Panc1 (cell line): ENCODE measurements at places on chromosomes 4 and X. TPM values are rescaled to one million over a fixed set of nuclear protein-coding genes. Genes with fewer than 3 reads are reported as not detected.

The TCEAL7 gene
- not detected for total RNA-seq

The GAGE1 gene
- total RNA-seq, result not detected

The DOK7 gene
- total RNA-seq, result 2.4 TPM

The RBM41 gene
- 15.1 TPM for total RNA-seq

The PGAM4 gene
- total RNA-seq, result not detected

The MYL5 gene
- 12.0 TPM for total RNA-seq

The ZNF157 gene
- total RNA-seq, result not detected

The BRCC3 gene
- 37.4 TPM for total RNA-seq

The CXCL5 gene
- 0.10 TPM for total RNA-seq

The CTSO gene
- total RNA-seq, result 3.3 TPM

The HSPA4L gene
- 21.5 TPM for total RNA-seq

The VBP1 gene
- 126 TPM for total RNA-seq

- no peak overlapping the region for H3K4me3 ChIP-seq
- H3K4me1 ChIP-seq, result no peaks in the 10 kb centered on the region
- H3K36me3 ChIP-seq, result no peaks in the 10 kb centered on the region
- no peaks in the 10 kb centered on the region for H3K27me3 ChIP-seq
- no peak for DNase-seq
Measured at GRCh38 chr4:19386786-19387185, 864.9 kb upstream of the SLIT2 start.

DNA sequence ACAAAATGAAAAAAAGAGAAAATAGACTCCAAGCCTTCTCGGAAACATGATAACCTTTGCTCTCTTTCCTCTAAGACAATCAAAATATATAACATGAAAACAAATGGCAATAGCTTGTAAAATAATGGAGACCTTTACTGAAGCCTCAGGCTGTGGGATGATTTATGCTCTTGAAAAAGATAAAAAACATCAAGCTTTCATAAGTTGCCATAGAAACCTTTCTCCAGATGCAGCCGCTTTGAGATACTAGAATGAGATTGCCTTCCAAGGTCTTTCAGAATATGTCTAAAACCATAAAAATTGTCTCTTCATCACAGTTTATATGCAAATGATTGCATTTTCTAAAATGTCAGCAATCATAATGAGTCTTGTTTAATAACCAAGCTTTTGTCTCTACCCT, 31.6 kb downstream of the MAOB start:
- H3K27me3 ChIP-seq, result no peaks in the 10 kb centered on the region
- no peak for DNase-seq
- H3K4me3 ChIP-seq, result no peak overlapping the region
- no peaks in the 10 kb centered on the region for H3K4me1 ChIP-seq

DNA sequence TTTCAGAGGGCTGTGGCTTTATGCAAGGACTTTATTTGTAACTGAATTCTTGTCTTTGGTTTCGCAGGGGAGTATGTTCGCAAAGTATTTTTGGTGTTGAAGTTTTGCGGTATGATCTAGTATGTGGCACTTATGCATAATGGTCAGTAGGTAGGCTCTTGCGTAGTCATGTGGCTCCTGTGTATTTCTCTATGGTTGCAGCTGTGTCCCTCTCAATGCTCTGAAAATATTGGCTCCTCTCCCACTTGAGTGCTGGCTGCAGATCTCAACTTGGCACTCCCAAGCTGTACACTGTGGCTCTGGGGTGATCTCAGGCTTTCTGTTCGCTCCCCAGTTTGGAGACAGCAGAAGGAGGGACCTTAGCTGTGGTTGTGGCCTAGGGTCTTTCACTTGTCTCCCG, 24.8 kb downstream of the ARMCX5 start:
- H3K36me3 ChIP-seq, result no peaks in the 10 kb centered on the region
- no peak overlapping the region for H3K4me3 ChIP-seq
- H3K27me3 ChIP-seq, result no peaks in the 10 kb centered on the region
- H3K4me1 ChIP-seq, result no peaks in the 10 kb centered on the region
- H3K27ac ChIP-seq, result no peak overlapping the region

DNA sequence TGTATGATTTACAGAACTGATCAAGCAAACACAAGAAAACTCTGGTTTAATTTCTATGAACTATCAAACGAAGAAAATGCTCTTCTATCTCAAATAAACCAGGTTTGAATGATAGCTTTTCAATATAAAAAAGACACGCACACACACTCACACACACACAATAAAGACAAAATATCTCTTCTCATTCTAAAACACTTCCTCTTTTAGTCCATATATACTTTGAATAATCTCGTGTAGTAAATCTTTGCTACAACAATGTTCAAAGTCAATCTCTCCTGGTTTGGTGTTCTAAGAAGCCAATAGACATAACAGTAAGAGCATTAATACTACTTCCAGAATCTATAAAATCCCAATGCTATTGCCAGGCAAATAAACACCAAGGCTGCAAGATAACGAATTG, 13.3 kb downstream of the CXCL2 start:
- no peaks in the 10 kb centered on the region for H3K36me3 ChIP-seq
- no peak overlapping the region for H3K27ac ChIP-seq
- no peaks in the 10 kb centered on the region for H3K27me3 ChIP-seq
- DNase-seq, result no peak

DNA sequence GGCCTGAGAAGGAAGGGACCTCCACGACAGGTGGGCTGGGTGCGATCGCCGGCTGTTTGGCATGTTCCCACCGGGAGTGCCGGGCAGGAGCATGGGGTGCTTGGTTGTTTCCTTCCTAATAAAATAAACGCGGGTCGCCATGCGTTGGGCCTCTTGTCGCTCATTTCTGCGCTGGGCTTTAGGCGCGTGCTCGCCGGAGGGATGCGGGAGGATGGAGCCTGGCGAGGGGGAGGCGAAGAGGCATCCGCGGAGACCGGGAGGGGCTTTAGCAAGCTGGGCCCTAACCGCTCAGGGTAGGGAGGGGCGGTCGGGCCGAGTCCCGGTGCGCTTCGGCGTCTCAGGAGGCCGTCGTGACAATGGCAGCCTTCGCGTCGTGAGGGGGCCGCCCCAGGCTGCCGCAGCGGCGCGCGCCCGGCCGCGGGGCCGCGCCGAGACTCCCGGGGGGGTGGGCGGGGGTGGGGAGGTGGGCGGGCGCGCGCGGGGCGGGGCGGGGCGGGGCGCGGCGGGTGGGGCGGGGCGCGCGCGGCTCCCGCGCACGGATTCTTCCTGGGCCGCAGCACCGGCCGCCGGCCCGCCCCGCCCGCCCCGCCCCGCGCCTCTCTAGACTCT, 476 bp upstream of the GDI1 start:
- no peak for DNase-seq
- peaks cover 13% of the 10 kb centered on the region for H3K4me1 ChIP-seq
- H3K36me3 ChIP-seq, result peaks cover 5% of the 10 kb centered on the region
- peak overlapping the region; percentile 72 for H3K27ac ChIP-seq

- H3K36me3 ChIP-seq, result no peaks in the 10 kb centered on the region
- DNase-seq, result no peak
- no peaks in the 10 kb centered on the region for H3K27me3 ChIP-seq
- peak overlapping the region; percentile 47 for H3K4me3 ChIP-seq
Measured at GRCh38 chr4:140096921-140097320, 57.1 kb downstream of the MAML3 start.

DNA sequence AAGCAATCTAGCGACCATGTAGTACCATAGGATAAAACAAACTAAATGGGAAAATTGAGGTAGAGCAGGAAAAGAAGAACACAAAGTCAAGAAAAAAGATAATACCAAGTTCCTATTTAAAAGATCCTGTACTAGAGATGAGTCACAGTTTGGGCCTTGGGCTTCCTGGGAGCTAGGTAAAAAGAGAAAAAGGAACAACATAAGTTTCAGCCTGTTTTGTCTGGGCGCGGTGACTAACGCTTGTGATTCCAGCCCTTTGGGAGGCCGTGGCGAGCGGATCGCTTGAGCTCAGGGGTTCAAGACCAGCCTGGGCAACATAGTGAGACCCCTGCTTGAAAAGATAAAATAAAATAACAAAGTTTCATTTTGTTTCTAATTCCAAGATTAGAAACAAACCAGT, 14.0 kb upstream of the TMEM156 start:
- H3K4me3 ChIP-seq, result peak overlapping the region; percentile 84
- H3K36me3 ChIP-seq, result no peaks in the 10 kb centered on the region
- DNase-seq, result no peak
- no peaks in the 10 kb centered on the region for H3K27me3 ChIP-seq
- peaks cover 45% of the 10 kb centered on the region for H3K4me1 ChIP-seq
- H3K27ac ChIP-seq, result peak overlapping the region; percentile 96

DNA sequence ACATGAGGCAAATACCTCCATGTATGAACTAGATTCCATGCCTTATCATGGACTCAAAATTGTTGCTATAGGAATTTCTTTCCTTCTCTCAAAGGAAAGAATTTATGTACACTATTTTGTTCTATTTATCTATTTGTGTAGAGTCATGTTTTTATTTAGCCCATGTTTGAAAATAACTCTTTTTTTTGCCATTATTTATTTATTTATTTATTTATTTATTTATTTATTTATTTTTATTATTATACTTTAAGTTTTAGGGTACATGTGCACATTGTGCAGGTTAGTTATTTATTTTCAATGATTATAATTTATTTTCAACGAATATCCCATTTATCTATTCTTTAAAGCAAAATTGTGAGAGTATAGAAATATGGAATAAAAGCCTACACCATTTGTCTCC, 177.9 kb downstream of the MAGEE1 start:
- H3K36me3 ChIP-seq, result no peaks in the 10 kb centered on the region
- no peak overlapping the region for H3K4me3 ChIP-seq
- no peaks in the 10 kb centered on the region for H3K4me1 ChIP-seq
- H3K27ac ChIP-seq, result no peak overlapping the region

GRCh38 chr4:184811526-184812198, 14.1 kb downstream of the ACSL1 start:
- no peak overlapping the region for H3K27ac ChIP-seq
- no peak for DNase-seq
- no peaks in the 10 kb centered on the region for H3K36me3 ChIP-seq
- H3K4me1 ChIP-seq, result peaks cover 22% of the 10 kb centered on the region

GRCh38 chr4:25351777-25352416, 25.2 kb upstream of the ANAPC4 start:
- H3K27ac ChIP-seq, result no peak overlapping the region
- H3K36me3 ChIP-seq, result no peaks in the 10 kb centered on the region; the same call in 1 of the 2 replicates
- DNase-seq, result no peak
- H3K4me1 ChIP-seq, result no peaks in the 10 kb centered on the region; the same call in 1 of the 2 replicates
- no peak overlapping the region for H3K4me3 ChIP-seq

DNA sequence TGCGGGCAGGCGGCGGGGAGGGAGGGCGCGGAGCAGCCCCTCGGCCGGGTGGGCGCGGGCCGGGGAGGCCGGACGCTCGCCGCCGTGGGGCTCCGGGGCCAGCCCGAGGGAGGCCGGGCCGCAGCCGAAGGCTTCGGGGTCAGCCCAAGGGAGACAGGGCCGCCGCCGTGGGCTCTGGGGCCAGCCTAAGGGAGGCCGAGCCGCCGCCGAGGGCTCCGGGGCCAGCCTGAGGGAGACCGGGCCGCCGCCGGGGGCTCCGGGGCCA, 251 bp downstream of the KIAA0232 start:
- no peaks in the 10 kb centered on the region for H3K27me3 ChIP-seq
- H3K27ac ChIP-seq, result no peak overlapping the region
- H3K4me1 ChIP-seq, result peaks cover 15% of the 10 kb centered on the region
- no peaks in the 10 kb centered on the region; the same call in 1 of the 2 replicates for H3K36me3 ChIP-seq
- H3K4me3 ChIP-seq, result peak overlapping the region; percentile 73
- no peak for DNase-seq

- no peaks in the 10 kb centered on the region for H3K36me3 ChIP-seq
- no peak overlapping the region for H3K27ac ChIP-seq
Measured at GRCh38 chr4:53552711-53553110, 38.6 kb downstream of the LNX1 start.

GRCh38 chrX:121146059-121146628, 98.7 kb downstream of the GLUD2 start:
- H3K36me3 ChIP-seq, result no peaks in the 10 kb centered on the region
- no peak for DNase-seq
- no peaks in the 10 kb centered on the region for H3K4me1 ChIP-seq
- no peak overlapping the region for H3K4me3 ChIP-seq
- no peaks in the 10 kb centered on the region for H3K27me3 ChIP-seq

GRCh38 chr4:81304871-81305270, 89.8 kb upstream of the PRKG2 start:
- no peak overlapping the region for H3K4me3 ChIP-seq
- no peaks in the 10 kb centered on the region for H3K27me3 ChIP-seq
- no peaks in the 10 kb centered on the region for H3K4me1 ChIP-seq
- no peak overlapping the region for H3K27ac ChIP-seq
- no peak for DNase-seq
- no peaks in the 10 kb centered on the region for H3K36me3 ChIP-seq

GRCh38 chr4:183638436-183638835, 20.5 kb downstream of the RWDD4 start:
- DNase-seq, result no peak
- H3K36me3 ChIP-seq, result no peaks in the 10 kb centered on the region
- peaks cover 24% of the 10 kb centered on the region for H3K4me1 ChIP-seq
- H3K27me3 ChIP-seq, result no peaks in the 10 kb centered on the region
- H3K27ac ChIP-seq, result peak overlapping the region; percentile 89

DNA sequence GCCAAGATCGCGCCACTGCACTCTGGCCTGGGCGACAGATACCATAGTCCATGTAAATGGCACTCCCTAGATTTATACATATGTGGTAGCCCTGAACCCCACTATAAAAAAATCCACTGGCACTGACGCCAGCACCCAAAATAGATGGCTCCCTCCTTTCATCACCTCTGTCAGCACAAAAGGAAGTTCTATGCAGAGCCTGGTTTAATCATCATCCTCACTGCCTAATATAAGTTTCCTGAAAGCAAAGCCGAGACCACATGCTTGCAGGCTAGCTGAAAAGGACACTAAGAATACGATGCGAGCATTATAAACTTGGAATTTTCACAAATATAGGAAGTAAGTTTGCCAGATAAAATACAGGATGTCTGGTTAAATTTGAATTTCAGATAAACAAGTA, 27.5 kb upstream of the DOCK11 start:
- no peaks in the 10 kb centered on the region for H3K4me1 ChIP-seq
- no peak for DNase-seq
- H3K27me3 ChIP-seq, result no peaks in the 10 kb centered on the region
- no peak overlapping the region for H3K27ac ChIP-seq
- H3K4me3 ChIP-seq, result no peak overlapping the region

DNA sequence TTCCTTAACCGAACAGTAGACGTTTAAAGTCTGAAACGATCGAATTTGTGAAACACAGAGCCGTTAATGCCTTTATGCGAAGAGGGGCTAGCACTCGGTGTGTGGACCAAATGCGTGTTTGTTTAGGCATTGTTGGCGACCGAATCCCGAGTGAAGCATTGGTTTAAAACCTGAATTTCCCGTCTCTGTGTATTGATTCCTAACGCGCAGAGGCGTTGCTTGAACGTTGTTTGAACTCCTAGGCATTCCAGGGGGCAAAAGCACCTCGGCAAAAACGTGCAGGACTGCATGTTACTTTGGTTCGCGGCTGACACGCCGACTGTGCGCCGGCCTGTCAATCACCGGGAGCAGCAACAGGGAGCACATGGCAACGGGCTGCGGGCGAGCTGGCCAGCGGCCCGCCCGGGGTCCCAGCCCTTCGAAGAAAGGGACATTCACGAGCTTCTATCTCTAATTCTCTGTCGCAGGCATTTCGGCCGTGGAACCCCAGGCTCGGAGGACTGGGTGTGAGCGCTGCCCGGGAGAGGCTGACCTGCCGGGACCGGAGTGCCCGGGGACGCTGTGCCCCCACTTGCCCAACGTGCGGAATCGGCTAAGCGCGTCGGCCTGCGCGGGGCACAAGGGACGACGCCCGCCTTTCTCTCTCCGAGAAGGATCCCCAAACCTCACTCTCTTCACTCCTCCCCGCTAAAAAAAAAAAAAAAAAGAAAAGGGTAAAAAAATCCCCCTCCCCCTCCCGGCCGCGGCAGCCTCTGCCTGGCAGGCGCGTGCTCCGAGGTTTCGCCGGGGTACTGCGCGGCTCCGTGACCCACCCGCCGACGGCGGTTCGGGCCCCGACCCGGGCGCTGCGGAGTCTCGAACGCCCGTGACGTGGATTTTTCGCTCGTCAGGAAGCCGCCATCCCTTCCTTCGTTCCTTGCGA, 810 bp downstream of the SPRY1 start:
- H3K27ac ChIP-seq, result peak overlapping the region; percentile 99
- no peaks in the 10 kb centered on the region for H3K27me3 ChIP-seq
- H3K4me1 ChIP-seq, result peaks cover 12% of the 10 kb centered on the region; the same call in 1 of the 2 replicates
- DNase-seq, result no peak
